ENCODE measurements at places on chromosomes 12 and 14.

DNA sequence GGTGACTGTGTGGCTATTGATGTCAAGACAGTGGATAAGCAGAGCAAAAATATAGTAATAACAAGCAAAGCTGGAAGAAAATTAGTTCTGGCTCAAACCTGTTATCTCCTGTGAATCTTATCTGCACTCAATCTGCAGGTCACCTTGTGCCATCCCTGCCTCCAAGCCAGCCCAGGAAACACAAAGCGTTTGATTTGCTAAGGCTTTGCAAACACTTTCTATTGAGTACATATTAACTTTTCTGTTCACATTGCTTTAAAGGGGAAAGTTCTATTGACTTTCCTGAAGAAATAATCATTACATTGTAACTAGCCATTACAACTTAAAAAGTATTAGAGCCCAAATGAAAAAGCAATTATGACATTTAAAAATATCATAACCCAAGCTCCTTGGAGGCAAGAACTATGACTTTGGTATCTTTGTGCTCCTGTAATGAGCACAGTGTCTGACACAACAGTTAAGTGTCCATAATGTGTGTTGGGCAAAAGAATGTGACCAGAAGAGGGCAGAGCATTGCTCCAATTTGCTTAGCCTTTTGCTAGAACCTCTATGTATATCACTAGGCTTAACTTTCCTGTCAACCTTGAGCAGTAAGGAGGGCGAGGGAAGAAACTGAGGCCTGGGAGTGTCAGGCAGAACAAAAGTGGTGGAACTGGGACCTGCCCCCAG, 24.7 kb downstream of the SERPINA3 start:
- no peak for DNase-seq

DNA sequence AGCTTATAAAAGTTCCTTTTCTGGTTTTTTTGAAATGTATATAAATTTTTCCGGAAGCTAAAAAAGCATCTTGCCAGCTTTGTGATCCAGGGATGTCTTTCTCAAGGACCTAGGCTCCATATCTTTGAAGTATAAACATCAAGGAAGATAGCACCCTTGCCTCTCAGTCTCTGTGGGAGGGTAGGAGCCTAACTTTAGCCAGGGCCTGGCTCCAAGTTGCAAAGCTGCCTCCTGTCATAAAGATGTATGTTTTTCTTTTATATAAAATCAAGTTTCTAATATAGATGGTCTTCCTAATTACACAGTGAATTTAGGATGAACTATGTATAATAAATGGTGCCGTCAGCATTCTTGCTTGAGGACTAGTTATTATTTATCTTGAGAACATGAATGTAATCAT, 612.6 kb upstream of the USP15 start:
- no peak for DNase-seq

GRCh38 chr14:80445605-80446004, 234.3 kb upstream of the DIO2 start:
- DNase-seq = no peak

DNA sequence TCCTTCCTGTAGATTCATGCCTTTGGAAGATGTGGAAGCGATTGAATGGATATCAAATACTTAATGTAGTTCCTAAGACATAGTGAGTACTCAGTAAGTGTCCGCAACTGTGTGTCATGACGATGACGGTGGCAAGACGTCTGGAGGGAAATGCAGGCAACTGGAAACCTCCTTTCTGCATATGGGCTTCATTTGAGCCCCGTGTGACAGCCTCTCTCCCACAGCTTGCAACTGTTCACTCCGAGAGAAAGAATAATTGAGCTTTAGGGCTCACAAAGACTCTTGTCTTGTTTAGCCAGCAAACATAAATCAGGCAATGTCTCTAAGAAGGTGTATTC, 6.9 kb downstream of the CFAP251 start:
- no peak for DNase-seq

- DNase-seq = no peak
Measured at GRCh38 chr14:92551044-92551841, 37.7 kb downstream of the RIN3 start.

DNA sequence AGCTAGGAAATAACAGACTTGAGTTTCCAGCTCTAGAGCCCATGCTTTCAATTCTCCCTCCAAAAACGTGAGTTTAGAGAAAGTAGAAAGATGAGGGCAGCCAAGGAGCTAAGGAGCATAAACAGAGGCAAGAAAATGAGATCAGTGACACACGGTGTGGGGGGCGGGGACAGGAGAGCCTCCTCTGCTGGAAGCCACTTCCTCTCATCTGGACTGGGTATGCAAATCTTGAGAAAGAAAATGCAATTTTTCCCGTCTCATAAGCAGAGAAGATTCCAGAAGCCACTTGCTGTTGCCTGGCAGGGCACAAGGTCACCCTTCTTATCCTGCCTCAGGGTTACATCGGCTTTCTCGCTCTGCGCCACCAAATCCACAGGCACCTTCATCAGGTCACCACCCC, 6.0 kb downstream of the OR10P1 start:
- no peak for DNase-seq

DNA sequence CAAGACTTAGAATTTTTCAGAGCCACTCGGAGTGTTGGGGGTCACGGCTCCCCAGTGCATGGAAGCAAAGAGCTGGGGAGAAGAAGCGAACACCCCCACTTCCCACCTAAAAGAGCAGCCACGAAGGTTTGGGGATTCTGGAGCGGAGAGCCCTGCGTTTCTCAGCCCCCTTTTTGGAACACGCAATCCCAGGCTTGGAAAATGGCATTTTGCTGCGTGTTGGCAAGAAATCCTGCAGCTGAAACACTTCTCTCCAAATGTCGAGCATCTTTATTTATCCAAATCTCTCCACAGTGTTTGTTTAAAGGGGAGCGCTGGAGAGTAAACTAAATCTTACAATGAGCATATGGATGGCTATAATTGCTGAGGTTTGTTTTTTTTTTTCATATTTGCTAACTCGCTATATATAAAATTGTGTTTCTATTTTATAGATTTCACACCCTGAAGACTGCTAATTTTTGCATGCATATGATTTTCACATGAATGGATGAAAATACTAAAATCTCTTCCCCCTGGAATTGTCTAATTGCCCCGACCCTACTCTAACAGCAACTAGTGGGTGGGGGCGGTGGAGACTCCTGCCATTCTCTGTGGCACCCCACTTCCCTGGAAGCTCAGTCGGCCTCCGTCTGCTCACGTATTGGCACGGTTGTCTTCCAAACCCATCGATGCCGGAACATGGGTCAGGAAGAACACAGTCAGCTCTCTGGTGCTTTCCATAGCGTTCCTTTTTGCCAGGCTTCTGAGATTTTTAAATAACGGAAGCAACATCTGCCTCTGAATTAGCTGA, 120.5 kb downstream of the GCH1 start:
- DNase-seq = no peak

- DNase-seq = no peak
Measured at GRCh38 chr14:102210421-102211042, 70.8 kb downstream of the WDR20 start.

GRCh38 chr12:50538182-50538581, 33.4 kb downstream of the DIP2B start:
- DNase-seq = no peak

DNA sequence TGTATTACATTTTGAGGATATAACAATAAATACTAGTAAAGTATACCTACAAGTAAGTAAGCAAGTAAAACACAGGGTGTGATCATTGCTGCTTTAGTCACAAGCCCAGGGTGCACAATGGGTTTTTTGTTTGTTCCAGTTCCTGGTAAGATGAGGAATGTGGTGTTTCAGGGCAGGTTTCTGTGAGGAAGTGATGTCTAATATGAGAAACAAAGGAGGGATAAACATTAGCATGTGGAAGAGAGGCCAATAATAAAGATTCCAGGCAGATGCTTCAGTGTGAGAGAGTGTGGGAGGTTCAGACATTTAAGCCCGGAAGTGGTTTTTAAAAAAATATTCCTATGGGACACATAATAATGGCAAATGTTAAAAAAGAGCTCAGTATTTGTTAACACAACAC, 808.1 kb upstream of the USP15 start:
- DNase-seq = no peak

GRCh38 chr12:23834076-23834475, 115.4 kb downstream of the SOX5 start:
- DNase-seq = no peak

GRCh38 chr12:92363295-92364146, 217.9 kb upstream of the BTG1 start:
- DNase-seq = peak; percentile 31

DNA sequence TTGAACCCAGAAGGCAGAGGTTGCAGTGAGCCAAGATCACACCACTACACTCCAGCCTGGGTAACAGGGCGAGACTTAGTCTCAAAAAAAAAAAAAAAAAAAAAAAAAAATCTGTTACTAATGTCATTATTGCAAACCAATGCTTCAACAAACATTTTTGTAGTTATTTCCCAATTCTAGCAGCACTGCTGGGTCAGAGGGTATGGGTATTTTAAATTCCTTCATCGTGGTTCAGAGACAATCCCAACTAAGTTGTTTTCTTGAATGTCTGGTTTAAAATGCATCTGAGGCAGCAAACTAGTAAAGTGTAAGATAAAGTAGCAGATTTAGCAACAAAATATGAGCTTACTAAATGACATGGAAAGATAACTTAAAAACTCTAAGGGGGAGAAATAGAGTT, 65.6 kb downstream of the FERMT2 start:
- no peak for DNase-seq

- DNase-seq = no peak
Measured at GRCh38 chr12:1642513-1642912, 13.5 kb downstream of the WNT5B start.

DNA sequence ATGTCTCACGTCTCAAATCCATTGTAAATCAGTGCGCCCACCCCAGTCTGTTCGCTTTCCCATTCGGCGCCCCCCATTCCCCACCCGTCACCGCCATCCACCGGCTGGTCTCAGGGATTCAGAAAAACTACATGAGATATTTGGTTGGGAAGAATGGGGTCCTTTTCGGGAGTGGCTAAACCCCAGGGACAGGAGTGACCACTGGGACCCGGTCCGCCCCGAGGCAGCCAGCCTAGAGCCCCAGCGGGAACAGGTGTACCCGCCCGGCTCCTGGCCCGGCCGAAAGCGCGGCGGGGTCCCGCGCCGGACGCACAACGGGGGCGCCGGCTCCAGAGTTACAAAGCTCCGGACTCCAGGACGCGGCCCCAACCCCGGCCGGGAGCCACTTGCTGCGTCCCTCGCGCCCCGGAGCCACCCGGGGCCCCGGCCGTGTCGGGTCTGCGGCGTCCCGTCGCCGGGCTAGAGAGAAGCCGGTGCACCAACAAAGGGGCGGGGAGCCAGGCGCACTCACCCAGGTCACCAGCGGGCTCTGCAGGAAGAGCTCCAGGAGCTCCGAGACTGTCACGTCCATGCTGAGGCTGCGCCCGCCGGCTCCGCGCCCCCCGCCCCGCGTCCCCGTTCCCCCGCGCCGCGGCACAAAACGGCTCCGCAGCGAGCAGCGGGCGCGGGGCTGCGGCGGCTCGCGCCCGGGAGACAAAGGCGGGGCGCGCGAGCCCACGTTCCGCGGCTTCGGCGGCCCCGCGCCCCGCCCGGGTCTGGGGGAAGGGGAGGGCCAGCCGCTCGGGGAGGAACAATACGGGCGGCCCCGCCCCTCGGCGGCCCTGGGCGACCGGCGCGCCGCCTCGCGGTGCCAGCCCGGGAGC, at the start of gene CCDC88C:
Gene CCDC88C, minus strand, starts transcription at position 701 of the 863 bp plus-strand sequence. Its CDS starts 130 bp downstream, at position 571.
- DNase-seq = peak; percentile 58

DNA sequence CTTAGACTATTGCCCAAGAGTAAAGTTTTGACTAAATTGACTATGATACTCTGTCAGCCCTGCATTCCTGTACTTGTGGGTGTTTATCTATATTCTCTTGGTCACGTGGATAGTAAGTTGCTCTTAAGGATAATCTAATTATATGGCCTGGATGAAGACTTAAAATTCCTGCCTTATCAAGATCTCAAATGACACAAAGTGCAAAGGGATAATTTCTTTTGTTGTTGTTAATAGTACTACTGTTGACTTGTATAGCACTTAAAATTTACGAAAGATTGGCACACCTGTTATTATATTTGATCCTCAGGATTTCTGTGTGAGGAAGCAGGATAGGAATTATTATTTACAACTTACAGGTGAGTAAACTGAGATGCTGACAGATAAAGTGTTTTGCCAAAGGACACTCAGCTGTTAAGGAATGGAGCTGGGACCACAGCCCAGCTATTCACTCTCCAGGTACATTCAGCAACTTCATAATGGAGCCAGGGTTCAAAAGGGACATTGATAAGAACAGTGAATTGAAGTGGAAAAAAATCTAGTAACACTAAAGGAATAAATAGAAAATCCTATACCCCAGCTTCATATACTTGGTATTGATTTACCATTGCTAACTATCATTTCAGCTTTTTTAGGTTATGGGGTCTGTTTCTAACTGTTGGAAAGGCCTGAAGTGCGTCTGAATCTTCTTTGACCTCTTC, 53.4 kb upstream of the EVL start:
- no peak for DNase-seq

GRCh38 chr12:7650091-7650490, 15.6 kb downstream of the APOBEC1 start:
- DNase-seq = no peak

DNA sequence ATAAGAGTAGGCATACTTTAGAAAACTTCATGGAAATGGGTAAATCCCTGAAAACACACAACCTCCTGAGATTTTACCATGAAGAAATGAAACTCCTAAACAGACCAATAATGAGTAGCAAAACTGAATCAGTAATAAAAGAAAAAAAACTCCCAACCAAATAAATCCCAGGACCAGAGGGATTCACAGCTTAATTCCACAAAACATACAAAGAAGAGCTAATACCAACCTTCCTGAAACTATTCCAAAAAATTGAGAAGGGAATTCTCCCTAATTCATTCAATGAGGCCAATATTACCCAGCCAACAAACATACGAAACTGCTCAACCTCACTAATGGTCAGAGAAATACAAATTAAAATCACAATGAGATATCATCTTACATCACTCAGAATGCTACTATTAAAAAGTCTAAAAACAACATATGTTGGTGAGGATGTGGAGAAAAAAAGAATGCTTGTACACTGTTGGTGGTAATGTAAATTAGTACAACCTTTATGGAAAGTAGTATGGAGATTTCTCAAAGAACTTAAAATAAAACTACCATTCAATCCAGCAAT, 97.3 kb upstream of the ST8SIA1 start:
- no peak for DNase-seq

GRCh38 chr12:49068879-49069506, 786 bp downstream of the RHEBL1 start:
- DNase-seq = no peak

GRCh38 chr14:90645842-90646443, 170.3 kb downstream of the TTC7B start:
- DNase-seq = no peak

GRCh38 chr12:105069936-105070702, 14.1 kb downstream of the ALDH1L2 start:
- DNase-seq = no peak

DNA sequence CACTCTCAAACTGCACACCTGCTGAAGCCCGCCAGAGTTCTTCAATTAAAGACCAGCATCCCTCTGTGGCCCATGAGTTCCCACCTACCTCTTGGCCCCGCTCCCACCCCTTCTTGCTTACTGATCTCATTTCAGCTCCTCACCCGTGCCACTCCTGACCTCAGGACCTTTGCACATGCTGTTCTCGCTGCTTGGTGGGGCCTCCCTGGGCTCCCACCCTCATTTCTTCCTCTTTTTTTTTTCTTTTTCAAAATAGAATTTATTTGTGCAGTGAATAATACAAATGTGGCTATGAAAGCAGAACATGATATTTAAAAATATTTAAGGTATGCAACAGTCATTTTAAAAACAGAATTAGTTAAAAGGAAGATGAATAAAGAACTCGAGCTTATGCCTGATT, 8.5 kb upstream of the SERPINA9 start:
- no peak for DNase-seq

GRCh38 chr12:63047146-63047545, 103.9 kb downstream of the AVPR1A start:
- DNase-seq = no peak
